ENCODE measurements at places on chromosomes 2 and 18. TPM values are rescaled to one million over a fixed set of nuclear protein-coding genes. Genes with fewer than 3 reads are reported as not detected.

The MAPK4 gene
- total RNA-seq = not detected

The SOX11 gene
- total RNA-seq = 0.05 TPM

- no peak for DNase-seq
Measured at GRCh38 chr2:184765112-184765895, 167.0 kb downstream of the ZNF804A start.

GRCh38 chr18:70024093-70024492, 76.4 kb upstream of the CD226 start:
- no peak for DNase-seq

Measured in activated B cell treated with CpG ODN at 0.5 μM for 24 hours (primary cell).